ENCODE measurements at places on chromosomes 11 and 22. TPM values are rescaled to one million over a fixed set of nuclear protein-coding genes. Genes with fewer than 3 reads are reported as not detected.
A peak's percentile ranks its signal among the peaks of the same experiment; 100 is the strongest.

The VSIG10L2 gene
- not detected for total RNA-seq

The BSX gene
- not detected for total RNA-seq

The LRRC32 gene
- 4.7 TPM for total RNA-seq

The RAPSN gene
- not detected for total RNA-seq

The MS4A4A gene
- not detected for total RNA-seq

The FIBIN gene
- total RNA-seq, result not detected

The CHEK1 gene
- 132 TPM for total RNA-seq

- H3K4me1 ChIP-seq, result peaks cover 43% of the 10 kb centered on the region
- H3K36me3 ChIP-seq, result peaks cover 24% of the 10 kb centered on the region
- H3K27me3 ChIP-seq, result no peaks in the 10 kb centered on the region
- H3K27ac ChIP-seq, result no peak overlapping the region
- no peak for DNase-seq
Measured at GRCh38 chr11:12169822-12170221, 59.4 kb downstream of the MICAL2 start.

GRCh38 chr11:36509201-36509639 is 852 bp downstream of the TRAF6 start:
- DNase-seq, result peak; percentile 44
- peak overlapping the region; percentile 95 for H3K4me3 ChIP-seq
- peaks cover 6% of the 10 kb centered on the region for H3K36me3 ChIP-seq
- peaks cover 3% of the 10 kb centered on the region for H3K27me3 ChIP-seq

DNA sequence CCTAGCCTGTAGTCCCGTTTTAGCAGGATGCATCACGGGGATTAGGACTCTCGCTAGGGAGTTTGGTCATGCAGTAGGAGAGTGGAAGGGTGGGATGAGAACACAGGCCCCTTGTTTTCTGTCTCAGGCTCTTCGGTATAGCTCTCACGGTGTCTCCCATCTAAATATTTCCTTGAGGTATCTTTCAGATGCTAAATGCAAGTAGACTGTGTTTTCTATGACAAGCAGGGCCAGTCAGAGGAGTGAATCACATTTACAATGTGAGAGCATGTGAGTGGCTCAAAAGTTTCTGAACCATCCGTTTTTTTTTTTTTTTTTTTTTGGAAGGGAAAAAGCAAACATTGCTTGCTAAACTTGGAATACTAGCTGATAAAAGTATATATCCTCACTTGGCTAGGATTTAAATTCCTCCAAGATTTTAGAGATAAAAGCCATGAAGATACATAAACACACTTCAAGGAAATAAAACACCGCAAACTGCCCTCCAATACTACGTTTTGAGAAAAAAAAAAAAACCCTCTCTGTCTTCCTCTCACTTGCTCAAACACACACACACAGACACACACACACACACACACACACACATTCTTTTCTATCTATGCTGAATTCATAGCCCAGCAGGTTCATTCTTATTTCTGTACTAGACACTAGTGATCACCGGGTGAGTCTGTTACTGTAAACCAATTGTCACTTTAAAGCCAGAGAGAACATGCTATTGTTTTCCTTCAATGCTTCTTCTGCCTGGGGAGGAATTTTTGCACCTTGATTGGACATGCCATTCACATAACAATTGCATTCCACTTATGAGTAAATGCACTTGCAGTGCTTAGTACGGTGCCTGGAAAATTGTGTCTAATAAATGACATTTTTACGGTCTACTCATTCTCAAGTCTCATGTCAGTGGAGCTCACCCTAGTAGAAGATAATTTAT is 224.6 kb upstream of the CCDC90B start:
- H3K27ac ChIP-seq, result no peak overlapping the region
- no peak for DNase-seq
- H3K36me3 ChIP-seq, result no peaks in the 10 kb centered on the region
- no peaks in the 10 kb centered on the region for H3K27me3 ChIP-seq
- H3K4me1 ChIP-seq, result no peaks in the 10 kb centered on the region
- H3K4me3 ChIP-seq, result no peak overlapping the region

DNA sequence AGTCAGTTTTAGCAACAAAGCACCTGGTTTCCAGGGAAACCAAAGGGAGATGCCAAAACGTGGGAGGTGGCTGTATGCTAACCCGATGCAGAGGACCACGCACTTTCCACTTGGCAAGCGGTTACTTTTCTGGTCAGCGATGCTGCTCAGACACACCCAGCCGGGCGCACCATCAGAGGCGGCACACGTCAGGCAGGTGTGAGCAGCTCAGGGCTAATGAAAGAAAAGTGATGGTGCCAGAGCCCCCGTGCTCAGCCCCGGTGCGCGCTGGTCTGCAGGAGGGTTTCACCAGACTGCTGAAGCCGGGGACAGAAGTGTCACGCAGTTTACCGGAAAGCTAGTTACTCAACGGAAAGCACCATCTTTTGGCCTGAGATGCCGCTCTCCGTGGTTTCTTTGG is 5.7 kb downstream of the LTO1 start:
- H3K27me3 ChIP-seq, result no peaks in the 10 kb centered on the region
- H3K4me1 ChIP-seq, result peaks cover 25% of the 10 kb centered on the region

- H3K36me3 ChIP-seq, result no peaks in the 10 kb centered on the region
- H3K4me3 ChIP-seq, result no peak overlapping the region
- H3K27me3 ChIP-seq, result no peaks in the 10 kb centered on the region
- no peak for DNase-seq
Measured at GRCh38 chr11:100855466-100856067, 168.5 kb downstream of the ARHGAP42 start.

DNA sequence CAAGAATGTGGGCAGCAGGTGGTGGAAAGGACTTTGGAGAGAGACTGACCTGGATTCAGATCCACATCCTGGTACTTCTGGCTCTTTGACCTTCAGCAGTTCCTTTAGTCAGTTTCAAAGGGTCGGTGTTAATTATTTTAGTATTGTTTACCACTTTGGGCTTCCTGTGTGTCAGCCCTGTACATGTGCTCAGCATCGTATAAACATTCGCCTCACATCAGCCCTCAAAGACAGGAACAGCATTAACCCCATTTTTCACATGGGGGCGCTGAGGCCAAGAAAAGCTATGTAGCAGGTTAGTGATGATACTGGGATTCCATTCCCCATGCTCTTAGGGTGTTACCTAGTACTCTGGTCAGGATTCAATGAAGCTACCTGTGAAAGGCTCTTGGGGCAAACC is 72.1 kb upstream of the YWHAH start:
- H3K4me1 ChIP-seq, result peaks cover 1% of the 10 kb centered on the region
- H3K27ac ChIP-seq, result no peak overlapping the region
- no peaks in the 10 kb centered on the region for H3K27me3 ChIP-seq
- H3K4me3 ChIP-seq, result no peak overlapping the region
- DNase-seq, result peak; percentile 20

- H3K36me3 ChIP-seq, result no peaks in the 10 kb centered on the region
- no peak overlapping the region for H3K4me3 ChIP-seq
- no peak for DNase-seq
- no peaks in the 10 kb centered on the region for H3K27me3 ChIP-seq
Measured at GRCh38 chr11:99277281-99277680, 256.5 kb downstream of the CNTN5 start.

GRCh38 chr22:25139062-25139461 is 60.6 kb upstream of the CRYBB3 start:
- no peak overlapping the region for H3K4me3 ChIP-seq
- peaks cover 17% of the 10 kb centered on the region for H3K36me3 ChIP-seq
- no peak overlapping the region for H3K27ac ChIP-seq

- peak overlapping the region; percentile 75 for H3K27ac ChIP-seq
- peak; percentile 78 for DNase-seq
- H3K4me3 ChIP-seq, result peak overlapping the region; percentile 19
- H3K4me1 ChIP-seq, result peaks cover 29% of the 10 kb centered on the region
Measured at GRCh38 chr22:20128902-20129746, 2.5 kb upstream of the ZDHHC8 start.

DNA sequence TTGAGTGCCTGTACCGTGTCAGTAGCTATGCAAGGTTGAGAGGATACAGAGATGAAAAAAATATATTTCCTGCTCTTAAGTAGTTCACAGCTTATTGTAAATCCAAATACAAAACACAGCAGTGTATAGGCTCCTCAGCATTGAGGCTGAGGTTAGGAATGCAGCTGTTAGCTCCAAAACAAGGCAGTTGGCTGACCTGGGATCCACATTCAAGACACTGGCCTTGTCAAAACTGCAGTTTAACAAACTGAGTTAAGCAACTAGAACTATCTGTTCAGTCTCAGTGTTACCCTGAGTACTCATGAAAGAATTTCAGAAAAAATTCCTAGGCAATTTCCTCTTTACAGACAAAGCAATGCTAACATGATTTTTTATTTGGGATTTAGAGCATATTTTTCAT is 42.8 kb downstream of the REXO2 start:
- no peaks in the 10 kb centered on the region for H3K4me1 ChIP-seq
- H3K4me3 ChIP-seq, result no peak overlapping the region
- no peaks in the 10 kb centered on the region for H3K36me3 ChIP-seq
- no peak for DNase-seq
- no peak overlapping the region for H3K27ac ChIP-seq

DNA sequence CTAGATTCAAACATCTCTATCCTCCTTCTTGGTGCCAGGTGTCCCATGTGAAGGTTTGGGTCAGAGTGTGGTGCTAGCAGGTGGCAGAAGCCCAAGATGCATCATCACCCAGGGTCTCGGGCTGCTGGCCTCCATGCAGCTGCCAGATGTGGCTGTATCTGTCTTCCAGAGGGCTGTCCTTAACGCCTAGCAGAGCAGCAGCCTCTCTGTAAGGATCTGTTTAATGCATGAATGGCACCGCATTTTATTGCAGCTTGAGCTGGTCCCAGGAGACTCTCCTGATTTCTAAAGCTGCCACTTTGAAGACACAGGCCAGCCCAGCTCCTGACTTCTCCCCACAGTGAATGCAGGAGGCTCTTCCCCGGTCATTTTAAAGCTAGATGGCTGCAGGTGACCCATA is 26.3 kb downstream of the SLC1A2 start:
- no peak overlapping the region for H3K4me3 ChIP-seq
- H3K36me3 ChIP-seq, result no peaks in the 10 kb centered on the region
- H3K27ac ChIP-seq, result no peak overlapping the region
- DNase-seq, result no peak
- peaks cover 22% of the 10 kb centered on the region for H3K4me1 ChIP-seq

DNA sequence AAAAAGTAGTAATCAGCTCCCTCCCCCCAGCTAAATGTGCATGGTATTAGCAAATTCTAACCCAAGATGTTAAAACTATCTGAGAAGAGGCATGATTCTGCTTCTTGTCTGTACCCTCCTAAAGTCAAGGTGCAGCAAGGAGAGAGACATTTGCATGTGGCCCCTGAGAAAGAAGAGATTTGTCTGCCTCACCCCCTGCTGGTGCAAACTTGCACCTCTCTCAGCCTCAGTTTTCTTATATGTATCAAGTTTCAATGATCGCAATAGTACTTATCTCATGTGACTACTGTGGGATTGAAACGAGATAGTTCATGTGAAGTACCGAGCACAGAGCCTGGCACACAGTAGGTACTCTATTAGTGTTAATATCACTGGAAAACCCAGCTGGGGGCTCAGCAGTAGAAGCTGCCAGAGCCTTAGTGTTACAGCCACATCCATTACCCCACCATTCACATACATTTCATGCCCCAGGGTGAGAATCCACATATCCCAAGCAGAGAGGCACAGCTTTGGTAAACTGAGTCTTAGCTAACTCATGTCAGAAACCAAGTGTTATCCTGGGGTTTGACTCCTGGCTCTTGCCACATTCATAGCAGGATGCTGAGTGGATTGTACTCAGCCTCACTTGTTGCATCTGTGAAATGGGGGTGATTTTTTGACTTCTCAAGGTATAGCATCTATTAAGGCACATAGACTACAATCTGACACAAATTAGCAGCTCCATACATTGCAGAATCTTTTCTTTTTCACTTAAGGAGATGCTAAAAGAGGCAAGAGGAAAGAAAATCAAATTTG is 24.9 kb downstream of the CD44 start:
- H3K27ac ChIP-seq, result peak overlapping the region; percentile 98
- H3K36me3 ChIP-seq, result peaks cover 58% of the 10 kb centered on the region
- DNase-seq, result peak; percentile 76
- peaks cover 100% of the 10 kb centered on the region for H3K4me1 ChIP-seq
- no peaks in the 10 kb centered on the region for H3K27me3 ChIP-seq

DNA sequence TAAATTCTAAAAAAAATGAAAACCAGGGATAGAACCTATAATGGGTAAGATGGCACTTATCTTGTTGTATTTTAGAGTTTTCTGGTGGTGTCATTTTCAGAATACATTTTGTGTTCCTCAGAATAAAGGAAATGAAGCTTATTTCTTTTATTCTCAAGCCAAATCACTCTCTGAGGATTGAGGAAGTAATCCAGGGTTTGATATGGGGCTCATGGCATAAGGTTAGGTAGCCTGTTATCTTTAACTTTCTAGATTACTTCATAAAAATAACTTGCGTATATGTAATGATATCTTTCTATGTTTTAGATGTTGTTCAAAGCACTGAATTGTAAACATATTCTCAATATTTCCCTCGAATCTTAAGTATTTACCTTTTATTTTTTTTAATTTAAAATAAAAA is 33.5 kb downstream of the PDE3B start:
- H3K27ac ChIP-seq, result no peak overlapping the region
- peaks cover 49% of the 10 kb centered on the region for H3K4me1 ChIP-seq
- H3K36me3 ChIP-seq, result peaks cover 57% of the 10 kb centered on the region
- H3K27me3 ChIP-seq, result no peaks in the 10 kb centered on the region

DNA sequence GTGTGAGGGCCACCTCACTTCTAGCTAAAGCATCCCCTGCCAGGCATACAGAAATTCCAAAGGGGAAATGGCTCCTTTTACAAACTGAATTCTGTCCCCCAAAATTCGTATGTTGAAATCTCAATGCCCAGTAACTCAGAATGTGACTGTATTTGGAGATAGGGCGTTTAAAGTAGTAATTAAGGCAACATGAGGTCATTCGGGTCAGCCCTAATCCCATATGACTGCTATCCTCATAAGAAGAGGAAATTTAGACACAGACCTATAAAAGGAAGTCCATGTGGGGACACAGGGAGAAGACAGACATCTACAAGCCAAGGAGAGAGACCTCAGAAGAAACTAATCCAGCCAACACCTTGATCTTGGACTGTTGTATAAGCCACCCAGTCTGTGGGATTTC is 119.1 kb downstream of the CHST1 start:
- H3K27ac ChIP-seq, result no peak overlapping the region
- H3K4me1 ChIP-seq, result no peaks in the 10 kb centered on the region
- no peak for DNase-seq
- H3K27me3 ChIP-seq, result peaks cover 7% of the 10 kb centered on the region
- no peaks in the 10 kb centered on the region for H3K36me3 ChIP-seq

- H3K4me3 ChIP-seq, result no peak overlapping the region
- H3K27me3 ChIP-seq, result no peaks in the 10 kb centered on the region
- H3K36me3 ChIP-seq, result no peaks in the 10 kb centered on the region
- H3K27ac ChIP-seq, result no peak overlapping the region
- no peak for DNase-seq
Measured at GRCh38 chr11:10911907-10912306, 54.1 kb upstream of the ZBED5 start.

DNA sequence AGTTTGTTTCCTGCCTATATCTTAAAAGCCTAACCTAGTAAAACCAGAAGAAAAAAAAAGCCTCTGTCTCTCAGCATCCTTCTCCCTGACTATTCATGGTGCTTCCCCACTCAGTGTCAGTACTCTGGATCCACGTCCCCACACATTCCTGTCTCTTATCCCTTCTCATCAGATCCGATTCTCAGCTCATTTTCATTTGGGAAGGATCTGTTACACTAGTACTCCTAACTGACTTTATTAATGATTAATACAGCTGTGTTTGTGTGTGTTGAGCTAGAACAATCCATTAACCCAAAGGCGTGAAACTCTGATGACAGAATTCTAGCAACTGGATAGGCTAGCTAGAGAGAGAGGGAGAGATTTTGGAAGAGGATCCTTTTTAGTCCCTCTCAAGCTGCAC is 1.5 kb downstream of the PRRG4 start:
- no peaks in the 10 kb centered on the region for H3K36me3 ChIP-seq
- DNase-seq, result no peak
- peaks cover 37% of the 10 kb centered on the region for H3K27me3 ChIP-seq
- no peak overlapping the region for H3K4me3 ChIP-seq
- no peak overlapping the region for H3K27ac ChIP-seq
- peaks cover 4% of the 10 kb centered on the region for H3K4me1 ChIP-seq

All from activated CD4-positive, alpha-beta T cell treated with anti-CD3 and anti-CD28 coated beads for 36 hours (primary cell).